ENCODE measurements at places on chromosomes 13 and 19.

DNA sequence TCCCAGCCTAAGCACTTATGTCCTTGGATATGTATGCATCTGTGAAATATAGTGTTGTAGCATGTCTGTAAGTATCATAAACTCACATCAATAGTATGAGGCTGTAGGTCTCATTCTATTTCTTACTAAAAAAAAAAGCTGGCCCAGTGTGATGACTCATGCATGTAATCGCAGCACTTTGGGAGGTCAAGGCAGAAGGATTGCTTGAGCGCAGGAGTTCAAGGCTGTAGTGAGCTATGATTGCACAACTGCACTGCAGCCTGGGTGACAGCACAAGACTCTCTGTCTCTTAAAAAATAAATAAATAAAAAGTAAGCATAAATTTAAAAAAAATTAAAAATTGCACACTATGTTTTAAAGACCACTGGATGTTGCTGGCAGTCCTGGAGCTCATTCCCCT, 79.1 kb upstream of the SPATA13 start:
- H3K4me3 ChIP-seq = no peak overlapping the region
- no peak overlapping the region for H3K27ac ChIP-seq
- no peaks in the 10 kb centered on the region for H3K27me3 ChIP-seq
- DNase-seq = peak; percentile 58
- H3K36me3 ChIP-seq = no peaks in the 10 kb centered on the region

DNA sequence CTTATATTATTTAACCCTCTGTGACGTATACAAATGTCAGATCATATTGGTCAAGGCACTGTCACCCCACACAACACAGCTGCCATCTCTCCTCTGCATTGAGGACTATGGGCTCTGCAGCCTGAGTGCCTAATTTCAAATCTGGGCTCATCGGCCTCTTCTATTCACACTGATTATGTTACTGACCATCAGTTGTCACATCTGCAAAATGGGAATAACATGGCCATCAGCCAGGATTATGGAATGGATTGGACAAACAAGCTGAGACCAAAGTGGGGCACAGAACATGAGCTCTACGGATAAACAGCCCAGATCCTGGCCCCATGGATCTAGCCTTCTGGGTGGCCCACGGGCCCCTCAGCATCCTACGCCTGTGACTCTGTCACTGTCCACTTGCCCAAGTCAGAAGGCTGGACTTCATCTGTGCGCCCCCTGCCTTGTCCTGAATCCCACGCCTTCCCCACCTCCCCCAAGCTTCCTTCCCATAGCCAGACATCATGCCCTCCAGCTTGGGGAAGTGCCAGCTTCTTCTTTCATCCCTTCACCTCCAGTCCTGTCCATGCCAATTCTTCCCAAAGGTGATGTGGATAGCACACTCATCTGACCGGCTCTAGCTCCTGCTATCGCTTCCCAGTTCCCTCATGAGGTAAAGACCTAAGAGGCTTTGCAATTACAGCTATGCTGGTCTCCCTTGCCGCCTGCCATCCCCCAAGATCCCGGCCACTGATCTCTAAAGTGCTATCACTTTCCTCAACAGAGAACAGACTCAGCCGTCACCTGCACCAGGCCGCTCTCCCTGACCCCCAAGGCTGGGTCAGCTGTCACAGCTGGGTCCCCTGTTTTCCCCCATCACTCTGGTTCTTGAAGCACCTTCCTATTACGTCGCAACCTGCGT, 872 bp downstream of the FARSA start:
- H3K27ac ChIP-seq = peak overlapping the region; percentile 80
- peak overlapping the region; percentile 91 for H3K4me3 ChIP-seq
- no peak for DNase-seq
- peaks cover 25% of the 10 kb centered on the region for H3K36me3 ChIP-seq

DNA sequence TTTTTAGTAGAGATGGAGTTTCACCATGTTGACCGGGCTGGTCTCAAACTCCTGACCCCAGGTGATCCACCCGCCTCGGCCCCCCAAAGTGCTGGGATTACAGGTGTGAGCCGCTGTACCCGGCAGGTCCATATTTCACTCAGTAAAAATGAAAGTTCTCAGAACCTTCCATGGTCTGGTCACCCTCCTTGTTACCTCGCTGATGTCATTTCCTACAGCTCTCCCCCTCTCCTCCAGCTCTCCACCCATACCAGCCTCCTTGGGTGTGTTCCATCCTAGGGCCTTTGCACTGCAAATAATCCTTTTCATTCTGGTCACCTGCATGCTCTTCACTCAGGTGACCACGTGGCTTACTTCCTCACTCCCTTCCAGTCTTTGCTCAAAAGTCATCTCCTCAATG, 78.2 kb upstream of the TNFSF11 start:
- no peak for DNase-seq
- H3K4me3 ChIP-seq = no peak overlapping the region
- no peak overlapping the region for H3K27ac ChIP-seq
- H3K4me1 ChIP-seq = no peaks in the 10 kb centered on the region
- peaks cover 22% of the 10 kb centered on the region for H3K27me3 ChIP-seq
- H3K36me3 ChIP-seq = no peaks in the 10 kb centered on the region

GRCh38 chr13:26007261-26008125, 44.3 kb downstream of the SHISA2 start:
- H3K4me1 ChIP-seq = no peaks in the 10 kb centered on the region
- no peak overlapping the region for H3K4me3 ChIP-seq
- H3K27ac ChIP-seq = no peak overlapping the region
- no peaks in the 10 kb centered on the region for H3K36me3 ChIP-seq

- H3K27me3 ChIP-seq = peaks cover 2% of the 10 kb centered on the region
- H3K27ac ChIP-seq = no peak overlapping the region
- DNase-seq = no peak
- H3K4me3 ChIP-seq = no peak overlapping the region
- peaks cover 3% of the 10 kb centered on the region for H3K4me1 ChIP-seq
- H3K36me3 ChIP-seq = no peaks in the 10 kb centered on the region
Measured at GRCh38 chr19:2616741-2617392, 85.6 kb downstream of the GNG7 start.

- H3K4me1 ChIP-seq = peaks cover 2% of the 10 kb centered on the region
- no peaks in the 10 kb centered on the region for H3K36me3 ChIP-seq
- no peak overlapping the region for H3K27ac ChIP-seq
- H3K4me3 ChIP-seq = no peak overlapping the region
- H3K27me3 ChIP-seq = no peaks in the 10 kb centered on the region
Measured at GRCh38 chr13:45314822-45315221, 26.2 kb downstream of the TPT1 start.

DNA sequence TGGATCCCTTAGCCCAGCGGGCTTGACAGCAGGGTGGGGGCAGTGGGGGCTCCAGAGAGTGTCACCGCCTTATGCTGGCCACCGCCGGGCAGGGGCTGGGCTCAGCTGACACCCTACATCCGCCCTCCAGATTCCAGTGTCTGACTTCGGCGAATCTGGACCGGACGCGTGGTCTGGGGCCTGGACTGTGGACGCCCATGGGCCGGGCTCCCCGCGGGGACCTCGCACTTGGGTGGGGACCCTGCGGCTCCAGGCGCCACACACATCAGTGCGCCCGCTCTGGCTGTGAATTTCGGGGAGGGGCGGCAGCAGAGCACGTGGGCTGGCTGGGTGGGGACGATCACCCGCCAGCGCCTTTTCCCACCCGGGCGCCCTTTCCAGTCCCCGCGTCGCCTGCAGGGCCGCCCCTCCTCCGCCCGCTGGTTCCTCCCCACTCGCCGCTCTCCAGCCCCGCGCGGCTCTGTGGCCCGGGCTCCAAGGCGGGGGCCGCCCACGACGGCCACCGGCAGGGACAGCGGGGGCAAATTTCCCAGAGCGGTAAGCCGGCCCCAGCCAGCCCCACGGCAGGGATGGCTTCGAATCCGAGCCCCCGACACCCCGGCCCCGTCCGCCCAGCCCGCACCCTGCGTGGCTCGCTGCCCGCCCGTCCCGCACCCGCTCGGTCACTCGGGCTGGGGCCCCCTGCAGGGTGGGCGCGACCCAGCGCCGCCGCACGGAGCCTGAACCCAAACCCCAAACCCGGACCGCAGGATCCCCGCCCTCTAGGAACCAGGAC, 23.3 kb upstream of the ZNF99 start:
- no peak overlapping the region for H3K4me3 ChIP-seq
- no peaks in the 10 kb centered on the region for H3K4me1 ChIP-seq
- H3K27ac ChIP-seq = no peak overlapping the region
- H3K27me3 ChIP-seq = no peaks in the 10 kb centered on the region
- DNase-seq = no peak

DNA sequence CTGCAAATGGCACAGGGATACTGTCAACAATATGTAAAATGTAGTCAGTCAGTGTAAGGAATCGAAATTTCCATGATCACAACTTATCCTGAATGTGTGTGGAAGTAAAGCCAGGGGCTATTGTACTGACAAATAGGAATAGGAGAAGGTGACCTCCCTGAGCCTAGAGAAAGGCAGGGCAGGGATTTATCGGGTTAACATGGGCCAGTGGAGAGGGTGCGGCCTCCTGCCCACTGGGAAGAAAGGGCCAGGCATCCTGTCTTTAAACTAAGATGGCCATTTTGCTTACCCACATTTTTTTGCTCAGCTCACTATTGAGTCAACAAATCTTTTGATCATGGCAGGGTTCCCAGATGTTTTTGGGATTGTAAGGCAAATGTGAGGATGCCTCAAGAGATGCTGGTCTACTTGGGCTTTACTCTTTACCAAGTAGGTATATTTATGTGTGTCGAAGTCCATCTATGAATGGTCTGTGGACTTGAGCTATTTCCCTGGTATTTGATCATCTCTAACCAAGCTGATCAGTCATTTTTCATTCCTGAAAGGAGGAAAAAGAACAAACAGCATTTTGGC, 116.6 kb upstream of the RNF113B start:
- H3K27ac ChIP-seq = peak overlapping the region; percentile 18
- H3K36me3 ChIP-seq = peaks cover 7% of the 10 kb centered on the region
- H3K27me3 ChIP-seq = no peaks in the 10 kb centered on the region
- no peak overlapping the region for H3K4me3 ChIP-seq
- peaks cover 23% of the 10 kb centered on the region for H3K4me1 ChIP-seq
- peak; percentile 76 for DNase-seq

- no peaks in the 10 kb centered on the region for H3K36me3 ChIP-seq
- peak; percentile 69 for DNase-seq
- H3K27me3 ChIP-seq = peaks cover 4% of the 10 kb centered on the region
- H3K27ac ChIP-seq = no peak overlapping the region
Measured at GRCh38 chr13:35978607-35979316, 152.4 kb downstream of the DCLK1 start.

- no peak overlapping the region for H3K27ac ChIP-seq
- H3K27me3 ChIP-seq = no peaks in the 10 kb centered on the region
- H3K36me3 ChIP-seq = no peaks in the 10 kb centered on the region
- H3K4me1 ChIP-seq = peaks cover 1% of the 10 kb centered on the region
Measured at GRCh38 chr19:33819880-33820781, 23.5 kb downstream of the KCTD15 start.

DNA sequence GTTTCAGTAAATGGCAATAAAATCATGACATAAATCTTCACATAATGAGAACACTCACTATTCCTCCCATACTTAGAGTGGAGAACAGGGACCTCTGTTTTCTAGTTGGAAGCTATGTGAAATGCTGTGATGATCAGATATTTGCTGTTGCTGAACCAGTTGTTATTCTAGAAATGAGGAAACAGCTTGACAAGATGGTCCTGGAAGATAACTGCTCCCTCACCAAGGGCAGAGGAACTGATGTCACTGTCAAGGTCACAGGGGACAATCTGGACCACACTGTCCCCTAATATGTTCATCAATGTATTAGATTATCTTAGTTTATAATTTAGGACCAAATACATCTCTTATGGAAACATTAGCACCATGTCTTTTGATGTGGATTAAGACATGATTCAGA, 1173.3 kb downstream of the PCDH17 start:
- no peaks in the 10 kb centered on the region for H3K36me3 ChIP-seq
- no peak for DNase-seq
- H3K27ac ChIP-seq = no peak overlapping the region
- H3K27me3 ChIP-seq = no peaks in the 10 kb centered on the region
- H3K4me3 ChIP-seq = no peak overlapping the region
- H3K4me1 ChIP-seq = no peaks in the 10 kb centered on the region

DNA sequence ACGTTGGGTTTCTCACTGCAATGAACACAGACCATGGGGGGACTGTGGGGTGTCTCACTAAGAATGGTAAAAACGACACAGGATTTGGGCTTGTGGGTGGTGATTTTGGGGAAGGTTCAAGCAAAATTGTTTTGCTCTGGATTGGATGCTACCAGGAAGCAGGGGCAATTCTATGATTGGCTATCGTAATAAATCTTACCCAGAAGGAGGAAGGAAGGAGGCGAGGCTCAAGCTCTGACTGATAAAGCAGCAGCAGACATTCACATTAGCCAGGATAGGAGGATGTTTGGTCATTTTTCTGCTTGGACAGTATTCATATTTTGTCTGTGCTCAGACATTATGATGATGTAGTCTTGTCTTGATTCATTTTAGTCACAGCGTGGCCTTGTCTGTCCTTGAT, 1.5 kb downstream of the ZNF576 start:
- H3K4me1 ChIP-seq = peaks cover 9% of the 10 kb centered on the region
- no peaks in the 10 kb centered on the region for H3K27me3 ChIP-seq
- H3K36me3 ChIP-seq = peaks cover 24% of the 10 kb centered on the region
- no peak for DNase-seq

DNA sequence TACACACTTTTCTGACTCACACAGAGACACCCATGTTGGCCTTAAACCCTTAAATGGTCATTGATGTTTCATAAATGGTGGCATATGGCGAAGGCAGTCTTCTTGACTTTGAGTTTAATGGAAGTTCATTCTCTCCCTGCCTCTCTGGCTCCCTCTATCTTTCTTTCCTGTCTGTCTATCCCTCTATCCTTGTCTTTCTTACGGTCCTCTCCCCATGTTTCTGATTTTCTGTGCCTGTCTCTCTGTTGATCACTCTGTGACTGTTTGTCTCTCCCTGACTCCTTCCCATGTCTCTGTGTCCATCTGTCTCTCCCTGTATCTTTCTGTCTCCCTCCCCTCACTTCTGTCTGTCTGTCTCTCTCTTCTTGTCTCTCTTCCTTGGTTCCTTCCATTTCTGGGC, 43.2 kb upstream of the SHKBP1 start:
- no peak for DNase-seq
- peaks cover 3% of the 10 kb centered on the region for H3K4me1 ChIP-seq
- no peak overlapping the region for H3K27ac ChIP-seq
- H3K36me3 ChIP-seq = no peaks in the 10 kb centered on the region

GRCh38 chr13:113579686-113580085, 4.9 kb upstream of the TFDP1 start:
- no peak for DNase-seq
- no peaks in the 10 kb centered on the region for H3K36me3 ChIP-seq
- H3K27ac ChIP-seq = no peak overlapping the region
- peaks cover 5% of the 10 kb centered on the region for H3K27me3 ChIP-seq
- 0 out of 2 replicates have a peak, but pooled peaks cover 2% of the 10 kb centered on the region for H3K4me1 ChIP-seq

Data from IMR-90 (cell line).